Activated T-helper 1 cell treated with anti-CD3 and anti-CD28 coated beads, Interleukin-12 subunit alpha, Interleukin-12 subunit beta, Interleukin-2, Interleukin-4 antibody, amounts not matched to agents 30 ng/mL and 10 ng/mL and 1 ng/mL, durations not matched to agents 14 hours and 24 hours and 36 hours (primary cell): ENCODE measurements at places on chromosomes 11 and 22.

- H3K27ac ChIP-seq = no peak overlapping the region
- no peaks in the 10 kb centered on the region for H3K4me1 ChIP-seq
- H3K4me3 ChIP-seq = no peak overlapping the region
- peaks cover 2% of the 10 kb centered on the region for H3K27me3 ChIP-seq
- DNase-seq = no peak
- H3K36me3 ChIP-seq = no peaks in the 10 kb centered on the region
Measured at GRCh38 chr11:57100638-57101331, 81.0 kb upstream of the LRRC55 start.

DNA sequence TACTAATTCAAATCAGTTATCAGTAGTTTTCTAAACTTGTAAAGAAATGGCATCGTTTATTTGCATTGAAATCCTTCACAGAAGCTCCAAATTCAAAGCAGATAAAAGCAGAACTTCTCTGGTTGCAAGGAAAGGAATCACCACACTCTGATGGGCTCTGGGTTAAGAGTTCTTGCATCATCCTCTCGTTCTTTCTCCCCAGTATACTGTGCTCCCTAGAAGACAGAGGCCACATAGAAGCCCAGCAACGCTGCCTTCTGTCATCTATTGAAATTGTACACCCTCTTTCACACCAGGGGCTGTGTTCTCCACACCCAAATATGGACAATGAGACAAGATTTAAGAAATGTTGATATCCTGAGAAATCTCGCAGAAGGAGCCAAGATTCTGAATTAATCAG lies 29.3 kb downstream of the FAT3 start:
- no peak overlapping the region for H3K4me3 ChIP-seq
- H3K4me1 ChIP-seq = no peaks in the 10 kb centered on the region

DNA sequence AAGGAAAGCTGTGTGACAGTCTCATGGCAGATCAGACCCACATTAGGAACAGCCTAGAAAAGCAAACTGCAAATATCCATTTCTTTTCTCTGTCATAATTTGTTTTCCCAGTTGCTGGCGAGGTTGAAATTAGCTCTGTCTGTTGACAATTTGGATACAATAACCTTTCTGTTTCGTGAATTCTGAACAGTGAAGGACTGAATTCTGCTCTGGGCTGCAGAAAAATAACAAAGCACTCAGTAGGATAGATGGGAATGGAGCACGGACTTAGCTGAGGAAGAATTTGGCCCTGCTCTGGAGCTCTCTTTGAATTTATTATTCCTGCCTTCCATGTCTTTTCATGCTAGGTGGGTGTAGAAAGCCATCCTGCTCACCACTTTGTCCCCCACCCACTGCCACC lies 140.3 kb downstream of the RRAS2 start:
- no peak overlapping the region for H3K27ac ChIP-seq
- no peaks in the 10 kb centered on the region for H3K36me3 ChIP-seq
- H3K4me3 ChIP-seq = no peak overlapping the region
- H3K27me3 ChIP-seq = peaks cover 7% of the 10 kb centered on the region
- H3K4me1 ChIP-seq = no peaks in the 10 kb centered on the region
- no peak for DNase-seq

GRCh38 chr11:97943493-97943892 lies 1077.3 kb upstream of the CNTN5 start:
- H3K4me1 ChIP-seq = no peaks in the 10 kb centered on the region
- H3K4me3 ChIP-seq = no peak overlapping the region
- H3K36me3 ChIP-seq = no peaks in the 10 kb centered on the region
- H3K27ac ChIP-seq = no peak overlapping the region
- H3K27me3 ChIP-seq = no peaks in the 10 kb centered on the region
- no peak for DNase-seq

GRCh38 chr22:19754701-19755144 lies 5.9 kb upstream of the TBX1 start:
- peaks cover 10% of the 10 kb centered on the region for H3K4me1 ChIP-seq
- DNase-seq = no peak
- no peak overlapping the region for H3K27ac ChIP-seq
- peaks cover 50% of the 10 kb centered on the region for H3K27me3 ChIP-seq
- no peaks in the 10 kb centered on the region for H3K36me3 ChIP-seq
